Activated naive CD8-positive, alpha-beta T cell treated with anti-CD3 and anti-CD28 coated beads, Interleukin-2, amount 10 ng/mL, durations not matched to agents 7 days and 5 days (primary cell): ENCODE measurements at places on chromosomes 16 and 17.

- no peak for DNase-seq
Measured at GRCh38 chr16:51184702-51185433, 33.8 kb upstream of the SALL1 start.

- DNase-seq = peak; percentile 19
Measured at GRCh38 chr16:57615813-57616212, 12.6 kb upstream of the ADGRG1 start.

GRCh38 chr16:75107505-75107904 lies 9.1 kb downstream of the LDHD start:
- no peak for DNase-seq

- peak; percentile 51 for DNase-seq
Measured at GRCh38 chr17:39605492-39606433, 2.0 kb downstream of the NEUROD2 start.

GRCh38 chr16:9199311-9199710 lies 107.9 kb downstream of the HAPSTR1 start:
- DNase-seq = no peak

DNA sequence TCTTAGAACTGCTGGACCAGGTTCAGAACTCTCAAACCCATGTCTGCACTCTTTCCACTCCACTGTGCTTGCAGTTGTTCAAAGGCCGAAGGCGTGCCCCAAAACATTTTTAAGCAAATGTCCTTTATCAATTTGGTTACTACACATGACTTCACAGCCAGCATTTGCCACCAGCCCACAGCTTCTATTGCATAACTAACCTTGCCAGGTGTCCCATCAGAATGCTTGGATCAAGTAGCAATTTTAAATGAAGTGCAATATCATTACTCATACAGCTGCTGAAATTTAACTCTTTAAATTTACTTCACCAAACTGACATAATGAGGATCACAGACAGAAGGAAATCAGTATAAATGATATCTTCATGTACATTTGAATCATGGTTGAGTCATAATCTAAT lies 29.8 kb upstream of the HS3ST3A1 start:
- DNase-seq = no peak
